ENCODE measurements at places on chromosomes 2 and 18.

DNA sequence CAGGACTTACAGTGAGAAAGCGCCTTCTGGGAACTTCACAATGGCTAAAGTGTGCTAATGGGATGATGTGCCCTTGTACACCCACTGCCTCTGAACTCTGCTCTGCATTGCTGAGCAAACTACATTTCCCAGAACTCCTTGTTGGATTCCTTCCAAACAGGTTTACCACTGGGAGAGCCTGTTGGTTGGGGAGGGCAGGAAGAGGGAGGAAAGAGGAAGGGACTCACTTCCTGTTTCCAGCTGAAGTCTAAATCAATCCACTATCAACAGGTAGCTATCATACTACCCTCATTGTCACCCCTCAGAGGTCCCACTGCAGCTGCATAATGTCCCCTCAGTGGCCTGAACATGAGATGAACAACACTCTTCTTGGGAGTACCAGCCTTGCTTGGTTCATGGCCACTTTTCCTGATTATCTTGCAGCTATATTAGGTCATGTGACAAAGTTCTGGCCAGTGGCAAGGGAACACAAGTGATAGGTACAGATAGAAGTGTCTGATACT, 109.7 kb downstream of the MSH2 start:
- peak; percentile 53 for DNase-seq

- no peak for DNase-seq
Measured at GRCh38 chr2:121237336-121237979, 47.5 kb downstream of the TFCP2L1 start.

DNA sequence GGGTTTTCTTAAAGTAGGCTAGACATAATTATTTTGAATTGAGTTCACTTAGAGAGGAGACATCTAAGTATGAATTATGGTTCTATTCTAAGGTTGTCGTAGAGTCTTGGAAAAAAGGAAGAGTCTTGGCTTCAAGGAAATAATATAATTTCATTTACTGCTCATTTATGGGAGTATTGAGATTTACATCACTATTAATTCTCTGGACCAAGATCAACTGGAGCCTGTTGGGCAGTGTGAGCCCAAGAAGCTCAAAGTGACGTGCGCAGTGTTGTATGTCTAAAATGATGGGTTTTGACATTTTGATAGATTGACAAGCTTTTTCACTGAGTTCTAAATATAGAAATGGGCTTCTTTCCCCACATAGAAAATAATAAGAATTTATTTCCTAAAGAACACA, 154.7 kb downstream of the QPCT start:
- no peak for DNase-seq

- DNase-seq: no peak
Measured at GRCh38 chr2:240794178-240794721, 25.8 kb downstream of the KIF1A start.

DNA sequence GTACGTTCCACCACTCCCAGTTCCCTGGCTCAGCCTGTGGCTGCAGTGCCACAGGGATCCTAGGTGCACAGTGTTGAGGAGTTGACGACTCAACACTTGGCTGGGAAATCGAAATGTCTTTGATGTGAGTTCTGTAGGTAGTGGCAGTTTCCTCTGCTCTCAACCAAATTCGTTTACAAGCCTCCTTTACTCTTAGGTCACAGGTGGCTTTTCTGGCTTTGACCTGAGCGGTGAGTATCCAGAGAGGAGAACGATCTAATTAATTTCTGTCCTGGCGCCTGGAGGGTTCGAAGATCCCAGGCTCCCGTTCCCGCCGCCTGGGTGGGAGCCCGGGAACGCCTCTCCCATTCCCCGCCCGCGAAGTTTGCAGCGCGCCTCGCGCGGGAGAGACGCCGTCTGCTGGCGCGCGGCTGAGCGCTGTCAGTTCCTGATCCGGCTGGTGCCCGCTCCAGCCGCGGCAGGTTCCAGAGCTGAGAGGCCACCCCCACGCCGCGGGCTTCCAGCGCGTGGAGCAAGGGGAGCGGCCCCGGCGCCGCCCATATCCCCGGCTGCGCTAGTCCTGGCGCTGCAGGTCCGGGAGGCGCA, at the start of gene LAMA3:
Gene LAMA3, plus strand, starts transcription at position 423 of the 585 bp plus-strand sequence. CDS start 231 bp downstream, outside the sequence.
- DNase-seq: peak; percentile 81

DNA sequence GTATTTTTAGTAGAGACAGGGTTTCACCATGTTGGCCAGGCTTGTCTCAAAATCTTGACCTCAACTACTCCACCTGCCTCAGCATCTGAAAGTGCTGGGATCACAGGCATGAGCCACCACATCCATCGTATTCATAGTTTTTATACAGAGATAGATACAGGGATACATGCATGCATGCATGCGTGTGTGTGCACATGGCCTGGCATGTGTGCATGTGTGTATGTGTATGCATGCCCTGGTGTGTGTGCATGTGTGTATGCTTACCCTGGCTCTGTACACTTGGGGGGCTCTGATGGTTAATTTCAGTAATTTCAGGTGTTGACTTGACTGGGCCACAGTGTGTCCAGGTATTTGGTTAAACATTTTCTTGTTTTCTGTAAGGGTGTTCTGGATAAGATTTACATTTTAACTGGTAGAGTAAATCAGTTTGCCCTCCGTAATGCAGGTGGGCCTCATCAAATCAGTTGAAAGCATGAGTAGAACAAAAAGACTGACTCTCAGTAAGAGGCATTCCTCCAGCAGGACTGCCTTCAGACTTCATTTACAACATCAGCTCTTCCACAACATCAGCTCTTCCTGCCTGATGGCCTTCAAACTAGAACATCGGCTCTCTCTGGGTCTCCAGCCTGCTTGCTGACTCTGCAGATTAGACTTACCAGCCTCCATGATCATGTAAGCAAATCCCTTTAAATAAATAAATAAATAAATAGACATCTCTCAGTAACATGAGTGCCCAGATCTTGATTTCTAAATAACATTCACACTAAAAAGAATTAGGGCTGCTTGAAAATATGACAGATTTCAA, 30.8 kb downstream of the SESTD1 start:
- DNase-seq: no peak

Measured in COR-L47 (cell line).